RWPE2 (cell line): ENCODE measurements at places on chromosomes 11 and 22.

DNA sequence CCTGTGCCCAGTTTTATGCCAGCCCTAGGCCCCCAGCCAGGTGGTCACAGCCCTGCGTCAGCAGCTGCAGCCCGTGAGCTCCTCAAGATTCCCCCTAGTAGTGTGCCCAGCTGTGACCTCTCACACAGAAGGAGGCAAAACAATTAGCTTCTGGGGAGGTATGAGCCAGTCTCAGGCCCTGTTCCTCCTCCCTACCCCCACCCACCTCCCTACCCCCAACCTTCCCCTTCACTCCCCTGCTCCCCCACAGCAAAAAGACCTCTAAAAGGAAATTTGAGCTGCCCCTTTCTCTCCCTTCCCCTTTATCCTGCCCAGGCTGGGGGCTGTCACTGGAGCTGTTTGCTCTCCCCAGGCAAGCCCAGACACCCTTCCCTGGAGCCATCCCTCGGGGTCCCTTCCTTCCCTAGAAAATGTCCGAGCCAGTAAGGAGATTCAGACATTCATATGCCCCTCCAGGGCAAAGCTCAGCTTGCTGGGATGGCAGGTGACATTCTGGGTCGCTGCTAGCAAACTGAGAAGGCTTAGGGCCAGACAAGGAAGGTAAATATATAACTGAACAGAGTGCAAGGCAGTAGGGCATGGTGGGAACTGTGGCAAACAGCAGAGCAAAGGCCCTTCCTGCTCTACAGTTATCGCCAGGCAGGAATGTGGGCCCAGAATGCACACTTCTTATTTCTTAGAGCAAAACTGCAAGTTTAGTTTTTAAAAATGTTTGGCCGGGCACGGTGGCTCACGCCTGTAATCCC is 300.2 kb downstream of the MN1 start:
- no peak for DNase-seq

DNA sequence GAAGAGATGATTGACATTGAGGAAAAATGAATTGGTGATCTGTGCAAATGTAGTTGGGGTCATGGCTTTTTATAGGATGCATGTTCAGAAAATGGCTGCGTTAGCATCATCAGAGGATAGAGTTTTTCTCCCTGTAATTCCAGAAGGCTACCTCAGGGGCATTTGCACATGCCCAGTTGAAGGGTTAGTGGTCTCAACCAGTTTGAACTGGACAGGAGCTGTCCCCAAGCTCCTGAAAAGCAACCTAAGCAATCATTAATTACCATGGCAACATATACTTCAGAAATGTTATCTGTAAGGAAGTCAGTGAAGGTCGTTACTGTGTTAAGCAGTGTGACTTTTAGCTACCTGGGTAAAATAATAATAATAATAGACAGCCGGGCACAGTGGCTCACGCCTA is 29.3 kb downstream of the TUG1 start:
- DNase-seq, result no peak

DNA sequence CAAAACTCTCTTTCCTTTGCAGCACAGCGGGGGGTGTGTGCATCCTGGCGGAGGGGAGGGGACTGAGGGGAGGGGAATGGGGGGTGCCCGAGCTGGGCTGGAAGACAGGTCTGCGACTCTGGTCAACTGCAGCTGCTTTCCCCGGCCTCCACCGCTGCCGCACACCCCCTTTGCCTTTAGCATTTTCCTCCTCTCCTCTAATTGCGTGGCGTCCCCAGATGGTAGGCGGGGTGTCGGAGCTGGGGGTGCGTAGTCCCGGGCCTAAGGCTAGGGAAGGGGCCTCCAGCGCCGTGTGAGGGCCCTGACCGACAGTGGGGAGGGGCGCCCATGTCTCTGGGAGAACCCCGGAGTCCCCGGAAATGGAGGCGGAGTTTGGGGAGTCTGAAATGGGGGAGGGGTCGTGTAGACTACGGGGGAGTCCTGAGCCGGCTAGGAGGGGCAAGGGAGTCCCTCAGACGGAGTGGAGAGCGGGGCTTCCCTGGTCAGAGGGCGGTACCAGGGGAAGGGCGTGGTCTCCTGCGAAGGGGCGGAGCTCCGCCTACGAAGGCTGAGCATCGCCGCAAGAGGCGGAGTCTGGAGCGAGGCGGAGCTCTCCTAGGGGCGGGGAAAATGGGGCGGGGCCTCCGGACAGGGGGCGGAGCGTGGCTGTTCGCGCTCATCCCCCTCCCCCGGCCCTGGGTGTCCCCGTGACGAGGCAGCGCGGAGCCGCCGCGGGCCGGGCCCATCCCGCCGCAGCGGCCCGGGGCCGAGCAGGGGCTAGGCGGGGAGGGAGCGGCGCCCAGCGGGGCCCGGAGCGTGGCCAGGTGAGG is at the start of gene PELI3:
Gene PELI3, plus strand, starts transcription at position 681 of the 809 bp plus-strand sequence. CDS start 1,224 bp downstream, outside the sequence.
- DNase-seq, result no peak

GRCh38 chr22:32842486-32842885 is 41.0 kb downstream of the TIMP3 start:
- no peak for DNase-seq

- DNase-seq, result no peak
Observed at GRCh38 chr11:62908468-62909072, 12.6 kb downstream of the CHRM1 start.

DNA sequence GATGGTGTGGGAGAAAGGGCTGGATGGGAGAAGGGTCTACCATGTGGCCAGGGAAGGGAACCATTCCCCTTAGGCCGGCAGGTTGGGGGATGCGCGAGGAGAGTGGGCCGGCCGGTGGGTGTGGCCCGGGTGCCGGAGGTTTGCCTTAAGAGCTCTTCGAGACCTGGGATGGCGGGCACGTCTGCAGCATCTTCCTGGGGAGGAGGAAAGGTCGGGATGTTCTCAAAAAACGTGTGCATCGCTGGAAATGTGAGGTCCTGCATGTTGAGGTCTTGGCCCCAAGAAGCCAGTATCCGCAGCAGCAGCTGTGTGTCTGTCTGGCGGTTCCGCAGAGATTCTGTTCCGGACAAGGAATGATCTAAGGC is 1.4 kb downstream of the NAV2 start:
- no peak for DNase-seq

DNA sequence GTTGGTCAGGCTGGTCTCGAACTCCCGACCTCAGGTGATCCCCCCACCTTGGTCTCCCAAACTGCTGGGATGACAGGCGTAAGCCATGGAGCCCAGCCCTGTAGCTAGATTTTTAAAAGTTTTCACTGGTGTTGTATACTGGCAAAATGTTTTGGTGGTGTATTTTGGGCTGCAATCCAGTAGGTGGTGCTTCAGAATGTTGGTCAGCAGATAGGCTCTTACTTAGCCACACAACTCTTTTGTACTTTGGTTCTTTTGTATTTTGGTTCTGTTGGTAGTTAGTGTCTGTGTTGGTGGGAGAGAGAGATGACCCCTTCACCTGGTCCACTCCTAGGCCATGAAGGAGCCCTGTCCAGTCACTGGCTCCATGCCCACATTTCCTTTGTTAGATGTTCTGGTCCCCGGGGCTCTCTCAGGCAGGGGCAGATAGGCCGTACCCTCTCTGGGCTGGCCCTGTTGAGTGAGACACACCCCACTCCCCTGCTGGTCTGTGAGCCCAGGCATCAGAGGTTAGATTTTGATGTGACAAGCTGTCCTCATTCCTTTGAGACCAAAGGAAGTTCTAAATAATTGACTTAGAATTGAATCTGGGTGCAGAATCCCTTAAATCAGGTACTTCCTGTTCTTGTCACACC is 123.8 kb downstream of the DDX10 start:
- DNase-seq, result no peak

DNA sequence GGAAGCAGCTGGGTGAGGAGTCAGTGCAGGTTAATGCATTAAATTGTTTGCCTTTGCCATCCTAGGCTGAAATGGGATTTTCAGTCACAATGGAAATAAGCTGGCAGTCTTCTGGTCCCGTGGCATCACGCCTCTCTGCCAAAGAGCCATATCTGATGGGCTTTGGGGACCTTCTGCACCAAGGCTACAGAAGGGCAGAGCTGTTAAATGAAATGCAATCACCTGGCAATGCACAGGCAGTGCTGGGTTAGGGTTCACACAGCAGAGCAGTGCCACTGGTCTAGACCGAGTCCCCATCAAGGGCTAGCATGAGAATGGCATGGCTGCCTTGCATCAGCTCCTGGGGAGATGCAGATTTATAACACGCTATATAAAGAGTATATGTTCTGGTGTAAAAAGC is 749.2 kb downstream of the NTM start:
- no peak for DNase-seq

- DNase-seq, result no peak
Observed at GRCh38 chr11:80330264-80330663, 889.4 kb upstream of the TENM4 start.

DNA sequence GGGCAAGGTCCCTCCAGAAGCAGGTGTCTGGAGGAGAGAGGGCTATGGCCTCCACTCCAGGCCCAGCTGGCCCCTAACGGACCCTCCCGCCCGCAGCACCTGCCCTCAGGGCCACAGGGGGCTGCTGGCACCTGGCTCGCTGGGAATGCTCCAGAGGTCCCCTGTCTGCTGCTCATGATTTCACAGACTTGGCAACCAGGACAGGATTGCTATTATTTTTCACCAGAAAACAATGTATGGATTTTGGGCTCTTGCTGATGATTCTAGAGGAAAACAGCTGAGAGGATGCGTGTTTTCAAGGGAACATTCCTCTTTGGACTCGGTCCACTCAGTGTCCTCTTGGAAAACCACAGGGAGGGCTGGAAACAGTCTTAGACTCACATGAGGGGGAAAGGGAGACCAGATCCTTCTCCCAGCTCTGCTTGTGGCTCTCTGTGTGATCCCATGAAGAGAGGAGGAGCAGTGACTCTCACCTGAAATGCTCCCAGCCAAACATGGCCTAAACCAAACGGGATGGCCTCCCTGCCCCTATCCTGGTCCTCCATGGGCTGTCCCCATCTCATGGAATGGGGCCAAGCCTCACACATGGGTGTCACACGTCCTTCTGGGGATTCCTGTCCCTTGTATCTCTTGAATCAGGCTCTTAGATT is 15.8 kb downstream of the MYEOV start:
- DNase-seq, result peak; percentile 11

DNA sequence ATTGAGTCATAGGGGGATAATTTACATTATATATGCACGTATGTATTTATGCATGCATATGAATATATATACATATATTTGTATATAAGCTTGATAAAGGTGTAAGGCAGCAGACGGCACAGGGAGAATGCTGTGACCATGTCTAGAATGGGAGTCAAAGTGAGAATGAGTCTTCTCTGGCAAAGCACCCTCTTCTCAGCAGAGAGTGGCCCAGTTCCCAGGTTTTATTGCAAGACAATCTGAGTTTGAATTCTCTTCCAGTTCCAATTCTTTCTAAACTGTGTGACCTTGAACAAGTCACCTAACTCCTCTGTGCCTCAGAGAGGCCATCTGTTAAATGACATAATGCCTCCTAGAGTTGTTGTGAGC is 13.8 kb downstream of the EHF start:
- no peak for DNase-seq

DNA sequence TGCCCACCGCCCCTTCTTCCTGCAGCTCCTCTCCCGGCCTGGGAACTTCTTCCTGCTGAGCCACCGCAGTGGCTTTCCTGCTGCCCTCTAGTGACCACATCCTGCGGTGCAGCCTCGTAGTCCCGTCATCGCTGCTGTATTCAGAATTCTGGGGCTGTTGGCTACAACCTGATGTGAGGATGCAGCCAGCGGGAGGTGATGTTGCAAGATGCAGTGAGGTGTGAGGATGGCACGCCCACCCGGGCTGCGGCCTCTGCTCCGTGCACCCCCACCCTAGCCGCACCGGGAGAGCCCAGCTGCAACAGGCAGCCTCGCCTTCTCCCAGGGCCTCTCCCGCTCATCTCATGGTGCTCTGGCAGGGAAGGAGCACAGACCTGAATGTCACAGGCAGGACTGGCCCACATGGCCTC is 10.1 kb downstream of the CHST1 start:
- DNase-seq, result peak; percentile 52
